AG10803 (cell line): ENCODE measurements at places on chromosomes 2 and 18.
A peak's percentile ranks its signal among the peaks of the same experiment; 100 is the strongest.

DNA sequence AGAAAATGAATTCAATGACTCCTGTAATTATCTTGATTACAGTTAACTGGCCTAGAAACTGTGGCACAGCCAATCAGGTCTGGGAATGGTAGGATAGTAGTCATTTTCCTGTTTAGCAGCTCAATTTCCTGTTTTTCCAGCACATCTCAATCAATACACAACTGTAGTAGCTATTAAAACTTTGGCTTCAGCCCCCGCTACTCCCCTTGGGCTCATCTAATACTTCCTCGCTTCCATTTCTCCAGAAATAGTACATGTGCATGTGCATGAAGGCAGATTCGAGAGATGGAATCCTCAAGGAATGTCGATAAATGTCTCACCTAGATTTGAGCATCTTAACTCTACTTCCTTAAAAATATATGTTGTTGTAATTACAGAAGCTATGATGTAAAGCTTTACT lies 9.7 kb downstream of the COBLL1 start:
- DNase-seq = no peak

DNA sequence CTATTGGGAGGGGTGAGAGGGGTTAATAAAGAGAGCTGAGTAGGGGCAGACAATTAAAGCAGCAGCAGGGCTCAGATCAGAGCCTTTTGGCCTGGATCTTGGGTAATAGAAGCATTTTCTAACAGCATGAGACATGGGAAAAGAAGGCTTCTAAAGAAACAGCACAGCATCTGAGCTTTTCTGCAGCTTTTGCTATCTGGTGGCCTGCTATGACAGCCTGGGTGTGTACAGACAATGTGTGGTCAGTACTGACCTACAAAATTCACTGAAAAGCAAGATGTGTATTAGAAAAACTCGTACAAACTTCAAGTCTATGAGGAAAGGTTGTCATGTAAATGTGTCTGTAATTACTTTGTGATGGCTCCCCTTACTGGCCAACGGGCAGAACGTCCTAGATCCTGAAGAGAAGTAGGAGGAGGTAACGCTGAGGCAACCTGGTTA lies 95.6 kb downstream of the GALNT3 start:
- DNase-seq = peak; percentile 40

GRCh38 chr2:10052216-10052615 lies 8.9 kb downstream of the KLF11 start:
- no peak for DNase-seq

DNA sequence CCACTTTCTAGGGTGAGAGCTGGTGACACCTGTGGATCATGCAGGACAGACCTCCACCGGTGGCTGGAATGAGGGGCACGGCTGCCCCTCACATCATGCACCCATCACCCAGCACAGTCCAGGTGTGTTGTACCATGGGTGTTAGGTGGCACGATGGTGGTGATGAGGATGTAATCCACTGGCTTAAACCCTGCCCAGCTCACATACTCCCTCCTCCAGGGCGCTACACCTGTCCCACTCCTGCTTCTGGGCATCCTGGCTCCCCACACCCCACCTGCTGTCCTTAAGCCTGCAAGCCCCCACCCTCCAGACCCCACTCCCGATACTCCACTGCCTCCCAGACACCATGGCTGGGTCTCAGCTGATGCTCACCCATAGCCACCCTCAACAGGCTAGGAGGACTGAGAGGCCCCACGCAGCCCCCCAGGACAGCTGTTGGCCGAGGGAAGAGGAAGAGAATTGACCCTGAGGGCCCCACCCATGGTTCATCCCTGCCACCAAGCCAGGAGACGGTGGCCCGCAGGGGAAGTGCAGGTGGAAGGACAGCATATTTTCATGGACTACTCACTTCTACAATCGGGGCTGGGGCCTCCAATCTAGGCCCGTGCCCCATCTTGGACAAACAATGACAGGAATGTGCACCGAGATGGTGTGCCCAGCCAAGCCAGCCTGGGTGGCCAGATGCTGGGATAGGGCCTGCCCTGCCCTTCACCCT lies 34.3 kb downstream of the MAL start:
- no peak for DNase-seq

GRCh38 chr2:156115338-156115737 lies 217.2 kb downstream of the NR4A2 start:
- peak; percentile 21 for DNase-seq

GRCh38 chr2:187272255-187272654 lies 175.8 kb downstream of the CALCRL start:
- DNase-seq = no peak

DNA sequence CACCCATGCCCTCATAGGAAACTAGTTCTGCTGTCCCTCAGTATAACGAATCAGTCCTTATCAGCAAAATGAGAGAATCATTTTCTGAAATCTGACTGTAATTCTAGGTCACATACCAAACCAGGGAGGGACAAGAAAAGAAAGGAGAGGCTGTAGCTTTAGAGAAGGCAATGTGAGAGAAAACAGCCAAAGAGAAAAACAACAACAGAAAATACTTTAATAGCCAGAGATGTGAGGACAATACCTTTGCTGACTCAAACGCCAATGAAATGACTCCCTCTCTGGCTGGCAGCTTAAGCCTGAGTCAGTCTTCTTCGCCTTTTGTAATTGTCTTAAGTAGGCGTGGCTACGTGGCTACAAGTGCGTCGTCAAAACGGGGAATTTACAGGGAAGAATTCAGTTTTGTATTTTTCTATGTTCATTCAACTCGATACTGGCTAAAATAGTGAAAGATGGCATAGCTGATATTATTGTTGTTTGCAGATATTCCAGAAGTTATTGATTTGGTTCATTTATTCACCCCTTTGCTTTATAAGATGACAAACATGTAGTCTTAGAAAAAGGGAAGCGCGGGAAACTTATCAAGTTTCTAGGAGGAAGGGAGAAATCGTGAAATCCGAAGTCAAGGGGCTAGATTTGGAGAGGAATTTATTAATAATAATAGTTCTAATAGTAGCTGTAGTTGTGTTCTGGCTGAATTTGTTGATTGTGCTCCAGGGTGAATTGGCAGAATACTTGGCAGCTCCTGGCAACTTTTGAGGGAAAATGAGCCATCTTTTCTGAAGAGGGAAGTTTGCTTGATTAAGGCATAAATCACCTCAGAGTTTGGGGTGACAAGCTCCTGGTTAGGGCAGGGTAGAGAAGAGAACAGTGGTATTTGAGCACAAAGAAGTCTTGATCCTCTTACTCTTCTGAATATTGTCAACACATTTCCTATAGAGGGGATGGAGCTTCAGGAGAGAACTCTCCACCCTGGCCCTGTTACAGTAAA lies at the start of gene IL1A:
Gene IL1A, minus strand, starts transcription at position 295 of the 991 bp plus-strand sequence. CDS start 723 bp downstream, outside the sequence.
- DNase-seq = peak; percentile 60

GRCh38 chr2:218008060-218009040 lies 5.6 kb upstream of the TNS1 start:
- peak; percentile 37 for DNase-seq

GRCh38 chr2:213246497-213247281 lies 37.6 kb upstream of the SPAG16 start:
- peak; percentile 58 for DNase-seq

- no peak for DNase-seq
These were observed 73.8 kb downstream of the ANKRD44 start for GRCh38 chr2:197236816-197237215.

- DNase-seq = no peak
These were observed 45.2 kb upstream of the SCG2 start for GRCh38 chr2:223647258-223647952.

GRCh38 chr18:63022429-63023022 lies 297.0 kb downstream of the BCL2 start:
- DNase-seq = no peak

DNA sequence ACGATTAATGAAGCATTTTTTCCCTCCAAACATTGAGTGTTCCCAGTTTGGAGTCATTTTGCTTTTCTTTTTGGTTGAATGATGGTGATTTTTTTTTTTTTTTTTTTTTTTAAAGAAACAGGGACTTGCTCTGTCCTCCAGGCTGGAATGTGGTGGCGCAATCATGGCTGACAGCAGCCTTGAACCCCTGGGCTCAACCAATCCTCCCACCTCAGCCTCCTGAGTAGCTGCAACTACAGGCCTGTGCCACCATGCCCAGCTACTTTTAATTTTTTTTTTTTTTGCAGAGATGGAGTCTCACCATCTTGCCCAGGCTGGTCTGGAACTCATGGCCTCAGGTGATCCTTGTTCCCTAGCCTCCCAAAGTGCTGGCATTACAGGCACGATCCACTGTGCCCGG lies 46.2 kb downstream of the IMPA2 start:
- DNase-seq = no peak

GRCh38 chr2:40395169-40396073 lies 56.5 kb downstream of the SLC8A1 start:
- peak; percentile 40 for DNase-seq

GRCh38 chr18:57434536-57435494 lies at the start of gene ONECUT2:
TSS of gene ONECUT2 (plus strand) at chr18:57435374. CDS start at chr18:57435717, 343 bp downstream.
- DNase-seq = peak; percentile 87

DNA sequence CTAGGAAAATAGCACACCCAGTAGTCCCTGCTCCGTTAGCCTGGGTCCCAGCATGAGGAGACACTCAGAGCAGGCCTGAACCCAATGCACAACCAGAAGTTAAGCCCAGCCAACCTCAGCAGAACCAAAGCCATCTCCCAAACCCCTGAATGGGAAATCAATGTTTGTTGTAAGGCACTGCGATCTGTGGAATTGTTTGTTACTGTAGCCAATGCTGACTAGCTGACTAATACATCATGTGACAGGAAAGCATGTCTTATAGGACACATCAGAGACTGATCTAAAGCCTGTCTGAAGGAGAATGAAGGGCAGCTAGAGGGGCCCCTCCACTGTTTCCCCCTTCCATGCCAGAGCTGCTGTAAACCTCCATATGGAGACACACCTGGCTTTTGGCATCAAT lies 96.4 kb downstream of the MARCHF4 start:
- no peak for DNase-seq

GRCh38 chr2:25025229-25026007 lies 16.5 kb upstream of the EFR3B start:
- DNase-seq = no peak

DNA sequence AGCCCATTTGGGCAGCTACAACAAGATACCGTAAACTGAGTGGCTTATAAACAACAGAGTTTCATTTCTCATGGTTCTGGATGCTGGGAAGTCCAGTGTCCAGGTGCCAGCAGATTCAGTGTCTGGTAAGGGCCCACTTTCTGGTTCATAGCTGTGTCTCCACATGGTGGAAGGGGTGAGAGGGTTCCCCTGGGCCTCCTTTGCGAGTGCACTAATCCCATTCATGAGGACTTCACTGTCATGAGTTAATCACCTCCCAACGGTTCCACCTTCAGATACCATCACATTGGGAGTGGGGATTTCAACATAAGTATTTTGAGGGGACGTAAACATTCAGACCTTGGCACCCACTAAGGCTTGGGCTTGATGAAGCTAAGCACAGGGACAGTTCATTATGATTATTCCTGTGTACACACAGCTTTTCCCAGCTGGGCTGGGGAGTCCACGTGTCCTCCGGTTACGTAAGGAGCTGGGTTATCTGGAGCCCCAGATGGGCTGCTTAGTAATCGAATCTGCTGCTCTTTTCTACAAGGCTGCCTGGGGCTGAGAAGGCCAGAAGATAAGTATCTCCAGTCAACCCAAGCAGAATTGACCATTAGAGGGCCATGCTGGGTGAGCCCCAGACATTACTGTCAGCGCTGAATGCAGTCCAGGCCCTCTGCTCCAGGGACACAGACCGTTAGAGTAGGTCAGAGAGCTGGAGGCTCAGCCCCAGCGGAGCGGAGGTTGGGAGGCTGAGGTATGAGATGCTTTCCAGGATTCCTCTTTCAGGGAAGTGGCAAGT lies 42.7 kb downstream of the EPAS1 start:
- no peak for DNase-seq

DNA sequence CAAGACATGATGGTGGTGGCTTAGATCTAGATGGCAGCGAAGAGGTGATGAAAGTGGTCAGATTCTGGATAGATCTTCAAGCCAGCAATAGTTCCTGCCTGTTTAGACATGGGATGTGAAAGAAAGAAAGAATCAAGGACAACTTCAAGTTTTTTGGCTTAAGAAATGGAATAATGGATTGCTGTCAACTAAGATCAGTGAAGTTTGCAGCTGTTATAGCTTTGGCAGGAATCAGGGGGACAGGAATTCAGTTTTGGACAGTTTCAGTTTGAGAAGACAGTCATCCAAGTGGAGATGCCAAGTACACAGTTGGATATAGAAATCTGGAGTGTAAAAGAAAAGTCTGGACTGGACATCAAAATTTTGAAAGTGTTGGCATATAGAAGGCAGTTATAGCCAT lies 283.7 kb upstream of the PKDCC start:
- DNase-seq = no peak

- DNase-seq = no peak
These were observed 286.2 kb downstream of the TCF4 start for GRCh38 chr18:55301824-55302166.

GRCh38 chr2:44736270-44736942 lies 205.1 kb upstream of the SIX3 start:
- DNase-seq = no peak

DNA sequence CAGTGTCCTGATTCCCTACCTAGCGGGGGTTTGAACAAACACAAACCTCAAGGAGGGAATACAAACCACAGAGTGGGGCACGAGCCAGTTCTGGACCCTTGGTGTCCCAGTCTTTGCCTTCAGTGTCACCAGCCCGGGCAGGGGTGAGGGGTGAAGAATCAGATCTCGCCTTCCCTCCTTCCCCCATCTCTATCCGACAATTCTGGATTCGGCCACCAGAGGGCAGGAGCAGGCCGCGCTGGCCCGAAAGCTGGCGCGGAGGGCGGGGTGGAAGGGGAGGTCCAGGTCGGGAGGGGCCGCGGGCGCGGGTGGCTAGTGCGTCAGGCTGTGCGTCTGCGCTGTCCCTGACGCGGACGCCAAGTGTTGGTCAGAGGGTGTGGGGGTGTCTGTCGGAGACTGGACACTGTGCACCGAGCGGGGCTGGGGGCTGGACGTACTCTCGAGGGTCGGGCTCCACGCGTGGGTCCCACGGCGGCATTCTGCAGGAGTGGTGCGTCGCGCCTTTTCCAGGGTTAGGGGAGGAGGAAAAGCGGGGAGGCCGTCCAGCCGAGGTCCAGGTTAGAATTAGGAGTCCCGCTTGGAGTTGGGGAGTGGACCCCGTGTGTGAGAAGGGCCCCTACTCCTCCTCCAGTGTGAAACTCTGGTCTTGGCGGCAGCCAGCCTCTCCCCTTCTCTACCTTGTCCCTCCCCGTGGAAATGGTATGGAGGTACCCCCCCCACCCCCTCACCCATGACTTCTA lies 2.9 kb upstream of the CRYBA2 start:
- DNase-seq = peak; percentile 68

- DNase-seq = peak; percentile 37
These were observed 95.6 kb downstream of the TNFRSF11A start for GRCh38 chr18:62420513-62421209.

DNA sequence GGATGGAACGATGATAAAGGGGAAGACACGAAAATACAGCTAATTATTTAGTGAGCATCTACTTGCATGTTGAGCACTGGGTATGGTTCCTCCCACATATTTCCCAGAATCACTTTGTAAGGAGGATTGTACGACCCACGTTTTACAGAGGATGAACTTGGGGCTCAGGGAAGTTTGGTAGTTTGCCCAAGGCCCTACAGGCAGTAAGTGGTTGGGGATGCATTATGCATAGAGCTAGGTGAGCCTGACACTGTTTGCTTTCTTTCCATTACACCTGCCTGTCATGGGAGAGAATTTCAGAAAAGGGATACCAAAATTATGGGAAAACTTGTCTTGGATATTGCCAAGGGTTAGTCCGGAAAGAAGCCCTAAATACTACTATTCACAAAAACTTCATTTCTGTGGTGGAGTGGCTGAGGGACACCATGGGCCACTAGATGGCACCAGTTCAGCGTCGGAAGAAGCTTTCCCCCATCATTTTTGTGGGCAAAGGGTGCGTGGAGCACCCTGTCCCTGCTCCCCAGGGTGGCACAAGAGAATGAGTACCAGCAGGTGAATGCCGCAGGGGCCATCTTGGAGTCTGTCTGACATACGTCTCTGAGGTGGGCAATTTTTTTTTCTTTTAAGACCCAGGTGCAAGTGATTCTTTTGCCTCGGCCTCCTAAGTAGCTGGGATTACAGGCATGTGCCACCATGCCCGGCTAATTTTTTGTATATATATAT lies 23.5 kb upstream of the C18orf32 start:
- peak; percentile 50 for DNase-seq
